Daoy (cell line): ENCODE measurements at places on chromosomes 2 and 18. TPM values are rescaled to one million over a fixed set of nuclear protein-coding genes. Genes with fewer than 3 reads are reported as not detected.

DNA sequence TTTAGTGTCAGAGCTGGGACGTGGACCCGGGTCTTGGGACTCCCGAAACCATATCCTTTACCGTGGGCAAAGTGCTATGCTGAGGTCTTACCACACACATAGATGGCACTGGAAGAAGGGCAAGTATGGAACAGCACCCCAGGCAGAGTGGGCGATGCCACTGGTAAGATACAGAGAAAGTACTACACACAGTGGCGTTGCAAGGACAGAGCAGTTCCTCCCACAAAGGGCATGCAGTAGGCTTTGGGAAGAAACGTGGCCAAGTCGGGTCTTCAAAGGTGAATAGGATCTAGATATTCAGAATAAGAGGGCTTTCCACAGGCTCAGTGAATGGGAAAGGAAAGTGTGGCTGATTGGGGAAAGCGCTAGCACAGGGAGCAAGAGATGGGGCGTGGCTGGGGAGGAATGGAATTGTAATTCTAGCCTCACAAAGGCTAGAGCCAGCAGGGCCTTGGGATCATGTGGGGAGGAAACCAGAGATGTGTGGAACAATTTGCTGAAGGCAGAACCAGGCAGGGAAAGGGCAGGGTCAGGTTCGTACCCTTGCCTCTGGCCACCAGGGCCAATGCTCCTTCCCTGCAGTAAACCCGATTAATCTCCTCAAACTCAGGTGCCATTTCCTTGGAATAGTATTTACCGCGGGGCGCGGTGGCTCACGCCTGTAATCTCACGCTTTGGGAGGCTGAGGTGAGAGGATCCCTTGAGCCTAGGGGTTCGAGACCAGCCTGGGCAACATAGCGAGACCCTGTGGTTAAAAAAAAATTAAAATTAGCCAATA is 36.0 kb downstream of the PCBP1 start:
- peak; percentile 71 for DNase-seq

GRCh38 chr18:54696616-54697293 is 105.7 kb downstream of the DYNAP start:
- DNase-seq = no peak

- no peak for DNase-seq
These were observed 2.1 kb downstream of the LBH start for GRCh38 chr2:30233271-30234009.

DNA sequence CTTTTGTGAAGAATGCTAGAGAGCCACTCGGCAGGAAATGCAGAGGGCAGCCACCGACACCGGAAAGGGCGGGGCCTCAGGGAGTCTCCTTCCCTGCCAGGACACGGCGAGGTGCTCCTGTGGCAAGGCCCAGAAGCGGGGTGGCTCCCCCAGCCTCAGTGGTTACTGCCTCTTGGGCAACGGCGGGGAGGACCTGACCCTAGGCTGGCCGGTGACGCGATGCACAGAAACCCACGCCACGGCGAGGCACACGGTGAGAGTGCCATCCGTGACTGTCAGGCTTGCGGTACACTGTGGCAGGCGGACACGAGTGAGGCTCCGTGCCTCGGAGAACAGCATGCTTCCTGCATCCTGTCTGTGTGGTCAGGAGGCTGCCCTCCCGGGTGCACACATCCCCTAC is 47.8 kb downstream of the ZAP70 start:
- DNase-seq = no peak

- no peak for DNase-seq
These were observed 414.7 kb upstream of the TNP1 start for GRCh38 chr2:217274578-217274977.

GRCh38 chr2:168338292-168338691 is 90.9 kb upstream of the STK39 start:
- DNase-seq = no peak

DNA sequence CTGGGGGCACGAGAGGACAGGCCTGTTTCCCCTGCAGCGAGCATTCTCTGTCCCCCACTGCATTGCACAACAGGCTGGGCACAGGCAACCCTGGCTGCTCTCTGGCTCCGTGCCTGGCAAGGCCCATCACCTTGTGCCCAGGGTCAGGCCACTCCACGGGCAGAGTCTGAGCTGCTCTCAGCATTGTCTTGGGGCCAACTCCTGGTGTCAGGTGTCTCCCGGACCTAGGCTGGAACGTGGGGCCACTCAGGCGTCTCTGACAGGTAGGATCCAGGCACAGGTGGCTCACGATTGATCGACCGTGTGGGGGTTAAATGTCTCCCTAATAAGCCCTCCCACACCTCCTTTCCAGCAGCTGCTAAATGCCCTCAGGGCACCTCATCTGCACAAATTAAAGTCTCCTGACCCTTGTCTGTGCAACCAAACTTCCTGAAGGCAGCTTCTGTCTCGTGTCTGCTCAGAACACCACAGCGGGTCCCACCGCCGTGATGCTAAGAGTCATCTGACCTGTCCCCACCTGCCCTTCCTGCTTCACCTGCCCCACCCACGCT is 66.6 kb upstream of the GPC1 start:
- no peak for DNase-seq

- no peak for DNase-seq
These were observed 719.7 kb upstream of the ID2 start for GRCh38 chr2:7962161-7962560.

- no peak for DNase-seq
These were observed 76.7 kb upstream of the PKDCC start for GRCh38 chr2:41970988-41971660.

- DNase-seq = peak; percentile 66
These were observed 7.4 kb downstream of the UGT1A6 start for GRCh38 chr2:233700028-233700635.

- no peak for DNase-seq
These were observed 2.6 kb downstream of the AFG3L2 start for GRCh38 chr18:12374401-12374800.

DNA sequence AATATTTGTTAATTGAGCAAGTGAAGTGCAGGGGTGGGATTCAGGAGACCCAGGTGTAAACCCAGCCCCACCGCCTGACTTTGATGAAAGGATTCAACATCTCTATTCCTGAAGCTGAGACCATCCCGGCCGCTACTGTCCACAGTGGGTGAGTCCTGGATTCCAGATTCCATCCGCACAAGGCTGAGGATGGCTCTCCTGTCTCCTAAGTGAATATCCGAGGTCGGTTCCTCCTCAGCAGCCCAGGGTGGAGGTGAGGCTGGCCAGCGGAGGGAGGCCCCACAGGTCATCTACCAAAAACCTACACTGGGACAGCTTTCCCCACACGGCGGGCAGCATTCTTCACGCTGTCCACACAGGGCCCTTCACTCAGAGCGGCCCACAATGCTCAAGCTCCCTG is 57.6 kb downstream of the ACKR3 start:
- DNase-seq = no peak

- no peak for DNase-seq
These were observed 22.9 kb downstream of the ITGB1BP1 start for GRCh38 chr2:9400268-9401058.

DNA sequence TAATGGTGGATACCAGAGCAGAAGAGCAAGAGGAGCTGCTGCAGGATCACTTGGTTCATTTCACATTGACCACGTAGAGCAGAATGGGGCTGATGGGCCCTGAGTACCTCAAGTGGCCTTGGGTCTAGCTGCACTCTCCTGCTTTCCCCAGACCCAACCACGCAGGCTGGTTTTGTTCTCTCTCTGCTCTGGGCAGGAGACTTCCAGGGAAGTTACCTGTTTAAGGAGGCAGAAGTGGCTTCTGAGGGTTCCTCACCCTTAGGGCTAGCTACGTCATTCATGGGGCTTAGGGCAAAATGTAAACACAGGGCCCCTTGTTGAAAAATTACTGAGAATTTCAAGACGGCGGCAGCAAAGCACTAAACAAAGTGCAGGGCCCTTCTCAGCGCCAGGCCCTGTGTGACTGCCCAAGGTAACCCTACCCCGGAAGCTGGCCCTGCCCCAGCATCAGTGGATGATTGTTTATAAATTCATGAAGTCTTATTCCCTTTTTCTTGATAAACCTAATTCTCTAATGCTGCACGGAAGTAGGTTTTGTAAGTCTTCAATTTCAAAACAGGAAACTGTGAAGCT is 75.9 kb downstream of the TMEM182 start:
- no peak for DNase-seq

Gene SP5
- total RNA-seq = 0.63 and 2.6 TPM in 2 replicates

Gene GTF3C2
- 36.6 and 49.1 TPM in 2 replicates for total RNA-seq

Gene CPO
- total RNA-seq = not detected in 2 replicates

Gene AMER3
- not detected in 2 replicates for total RNA-seq

Gene PKDCC
- 7.3 and 12.9 TPM in 2 replicates for total RNA-seq

Gene ASB18
- total RNA-seq = not detected in 2 replicates

Gene MDH1B
- total RNA-seq = 3.6 and 6.3 TPM in 2 replicates

Gene SOX11
- 11.0 and 11.2 TPM in 2 replicates for total RNA-seq
